ENCODE measurements at places on chromosomes 11 and 22.

DNA sequence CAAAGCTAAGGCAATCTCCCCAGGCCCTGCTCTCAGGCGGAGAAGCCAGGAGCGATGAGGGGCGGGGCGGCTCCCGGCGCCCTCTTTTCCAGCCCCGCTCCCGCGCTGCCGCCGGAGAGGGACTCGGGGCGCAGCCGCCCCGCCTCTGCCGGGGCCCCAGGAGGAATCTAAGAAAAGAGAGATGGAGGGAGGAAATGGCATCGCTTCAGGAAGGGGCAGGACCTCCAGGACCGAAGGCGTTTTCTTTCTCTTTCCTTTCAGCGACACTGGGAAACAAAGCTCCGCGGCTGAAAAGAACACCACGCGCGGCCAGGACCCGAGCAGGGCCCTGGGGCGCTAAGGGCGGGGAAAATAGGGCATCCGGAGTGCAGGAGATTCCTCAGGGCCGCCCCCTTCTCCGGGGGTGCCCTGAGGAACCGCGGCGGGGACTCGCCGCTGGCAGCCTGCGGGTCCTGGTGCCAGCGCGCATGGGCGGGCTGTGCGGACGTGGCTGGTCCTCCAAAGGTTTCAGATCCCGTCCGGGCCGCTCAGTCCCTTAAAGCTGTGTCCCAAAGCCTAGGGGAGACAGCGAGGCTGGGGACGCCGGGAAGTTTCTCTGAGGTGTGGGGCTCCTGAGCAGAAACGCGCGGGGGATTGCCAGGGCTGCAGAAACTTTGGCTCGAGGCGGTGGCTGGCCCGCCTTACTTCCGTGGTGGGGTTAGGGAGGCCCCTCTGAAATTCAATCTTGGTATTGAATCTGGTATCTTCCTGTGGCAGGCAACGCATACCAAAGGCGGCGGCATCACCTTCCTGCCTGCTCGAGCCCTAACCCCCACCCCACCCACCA, 2.8 kb upstream of the BSX start:
- DNase-seq = no peak

DNA sequence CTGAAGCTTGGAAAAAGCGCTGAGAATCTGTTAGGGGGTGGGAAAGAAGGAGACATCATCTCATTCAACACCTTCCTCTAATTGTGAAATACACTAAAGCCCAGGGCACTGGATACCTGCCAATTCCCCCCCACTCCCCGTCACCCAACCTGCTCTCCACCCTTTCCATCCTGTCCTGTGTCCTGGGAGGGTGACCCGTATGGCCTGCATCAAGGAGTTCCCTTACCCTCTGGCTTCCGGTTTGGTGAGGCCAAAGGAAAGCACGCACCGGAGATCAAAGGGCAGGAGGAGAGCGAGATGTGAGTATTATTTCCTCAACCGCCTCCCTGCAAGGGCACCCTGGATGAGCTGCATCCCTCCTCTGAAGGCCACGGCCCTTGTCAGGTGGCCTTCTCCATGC, 65.0 kb upstream of the PTPRJ start:
- no peak for DNase-seq

- DNase-seq = peak; percentile 35
These were observed 37.1 kb upstream of the AKIP1 start for GRCh38 chr11:8873741-8874405.

- DNase-seq = no peak
These were observed 447.3 kb downstream of the NTM start for GRCh38 chr11:131817687-131818188.

DNA sequence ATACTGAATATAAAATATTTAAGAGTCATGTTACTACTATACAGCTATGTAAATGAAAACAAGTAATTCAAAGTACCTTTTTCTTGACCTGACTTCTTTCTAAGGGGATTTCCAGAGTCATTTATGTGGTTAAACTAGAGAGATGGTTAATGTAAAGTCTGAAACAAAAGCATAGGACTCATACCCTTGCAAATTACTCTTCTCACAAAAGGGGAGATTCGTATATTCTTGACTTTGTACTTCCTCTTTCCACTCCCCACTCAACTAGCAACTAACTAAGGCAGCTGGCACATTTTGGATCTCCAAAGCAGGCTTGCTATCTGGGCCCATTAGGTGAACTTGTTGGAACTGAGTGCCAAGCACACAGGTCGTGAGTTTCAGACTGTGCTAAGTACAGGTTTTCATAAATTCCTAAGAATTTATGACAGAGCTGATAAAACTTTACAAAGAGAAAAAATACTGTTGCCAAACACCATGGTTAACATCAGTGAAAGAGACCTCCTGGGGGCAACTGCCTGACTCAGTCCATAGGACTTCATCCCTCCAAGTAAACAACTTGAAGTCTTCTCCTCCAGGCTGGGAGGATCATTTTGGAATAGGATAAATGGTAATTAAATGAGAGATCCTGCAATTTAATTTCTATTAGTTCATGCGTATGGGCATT, 77.0 kb upstream of the DDI1 start:
- no peak for DNase-seq

DNA sequence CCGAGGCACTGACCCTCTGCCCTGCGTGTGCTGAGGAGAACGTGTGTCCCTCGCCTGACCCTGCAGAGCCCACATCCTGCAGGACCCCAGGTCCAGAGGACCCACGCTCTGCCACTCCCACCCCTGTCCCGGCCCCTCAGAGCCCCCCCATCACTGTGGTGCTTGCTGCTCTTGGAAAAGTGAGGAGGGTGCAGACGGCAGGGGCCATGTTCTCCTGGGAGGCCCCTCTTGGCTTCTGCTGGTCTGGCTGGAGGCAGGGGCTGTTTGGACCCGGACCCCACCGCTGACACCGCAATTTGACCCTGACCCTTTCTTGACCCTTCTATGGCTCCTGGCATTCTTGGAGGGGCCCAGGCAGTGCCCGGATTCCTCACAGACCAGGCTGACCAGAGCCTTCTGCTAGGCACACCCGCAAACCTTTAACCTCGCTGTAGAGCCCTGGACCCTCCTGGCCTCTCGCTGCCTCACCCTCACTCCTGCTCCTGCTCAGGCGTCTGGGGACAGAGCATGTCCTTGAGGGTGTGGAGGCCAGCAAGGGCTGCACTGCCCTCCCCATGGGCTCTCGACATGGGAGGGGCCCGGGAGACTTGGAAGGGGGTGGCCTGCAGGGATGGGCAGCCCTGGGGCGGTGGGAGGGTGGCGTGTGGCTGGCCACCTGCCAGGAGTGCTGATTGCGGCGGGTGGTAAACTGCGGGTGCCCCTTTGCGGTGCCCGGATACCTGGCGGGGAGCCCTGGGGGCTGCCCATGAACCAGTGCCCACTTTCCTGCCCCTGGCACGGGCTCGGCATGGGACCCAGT, 37.0 kb upstream of the MUC5AC start:
- no peak for DNase-seq

DNA sequence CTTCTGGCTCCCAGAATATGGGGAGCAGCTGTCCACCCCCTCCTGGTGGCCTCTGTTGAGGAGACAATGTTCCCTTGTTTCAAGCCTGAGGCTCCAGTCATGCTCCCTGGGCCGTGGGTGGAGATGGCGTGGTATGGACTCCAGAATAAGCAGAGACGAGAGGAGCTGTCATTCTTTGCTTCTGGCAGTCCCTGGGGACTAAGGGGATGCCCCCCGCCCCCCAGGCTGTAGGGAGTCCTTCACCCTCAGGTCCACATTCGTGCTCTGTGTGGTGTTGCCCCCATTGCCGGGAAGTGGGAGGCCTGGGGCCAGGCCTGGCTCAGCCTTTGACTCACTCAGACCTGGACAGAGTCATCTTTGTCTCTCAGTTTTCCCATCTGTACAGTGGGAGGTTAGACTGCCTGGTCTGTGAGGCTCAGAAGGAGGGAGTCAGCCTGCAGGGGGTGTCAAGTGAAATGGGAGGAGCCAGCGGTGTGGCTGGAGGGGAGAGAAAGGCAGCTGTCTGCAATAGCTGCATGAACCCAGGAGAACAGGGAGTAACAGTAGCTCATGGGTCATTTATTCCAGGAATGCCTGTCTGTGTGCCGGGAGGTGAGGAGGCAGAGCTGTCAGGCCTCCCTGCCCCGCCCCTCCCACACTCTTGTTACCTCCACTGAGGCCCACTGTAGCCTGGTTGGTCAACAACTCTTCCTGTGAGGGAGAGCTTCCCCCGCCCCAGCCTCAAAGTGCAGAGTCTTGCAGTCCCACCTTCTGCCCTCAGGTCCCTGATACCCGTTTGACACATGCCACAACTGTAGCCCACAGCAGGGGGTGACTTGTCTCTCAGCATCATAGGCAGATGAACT, 6.3 kb downstream of the ARHGEF17 start:
- DNase-seq = peak; percentile 58

- DNase-seq = no peak
These were observed 93.8 kb upstream of the ALX4 start for GRCh38 chr11:44403587-44404273.

DNA sequence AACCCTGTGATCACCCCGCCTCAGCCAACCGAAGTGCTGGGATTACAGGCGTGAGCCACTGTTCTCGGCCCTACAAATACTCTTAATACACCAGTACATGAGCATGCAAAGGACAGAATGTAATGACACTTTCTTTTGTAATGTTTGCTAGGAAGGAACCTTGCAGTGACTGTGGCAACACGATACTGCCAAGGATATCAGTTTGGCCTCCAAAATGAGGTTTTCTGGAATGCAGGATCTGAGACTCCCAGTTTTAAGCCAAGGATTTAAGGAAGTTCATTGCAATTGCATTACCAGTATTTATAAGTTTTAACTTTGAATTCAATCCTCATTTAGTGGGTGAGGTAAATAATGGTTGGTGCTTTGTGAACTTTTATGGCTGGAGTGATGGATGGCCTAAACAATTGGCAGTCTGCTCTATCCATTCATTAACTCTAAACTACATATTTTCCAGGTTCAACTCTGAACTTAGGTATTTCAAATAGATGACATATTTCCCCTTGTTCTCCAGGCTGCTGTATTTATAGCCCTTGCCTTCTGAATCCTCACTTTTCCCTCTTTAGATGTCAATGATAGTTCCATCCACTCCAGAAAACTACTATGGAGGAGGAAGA, 330.3 kb downstream of the C11orf87 start:
- no peak for DNase-seq

DNA sequence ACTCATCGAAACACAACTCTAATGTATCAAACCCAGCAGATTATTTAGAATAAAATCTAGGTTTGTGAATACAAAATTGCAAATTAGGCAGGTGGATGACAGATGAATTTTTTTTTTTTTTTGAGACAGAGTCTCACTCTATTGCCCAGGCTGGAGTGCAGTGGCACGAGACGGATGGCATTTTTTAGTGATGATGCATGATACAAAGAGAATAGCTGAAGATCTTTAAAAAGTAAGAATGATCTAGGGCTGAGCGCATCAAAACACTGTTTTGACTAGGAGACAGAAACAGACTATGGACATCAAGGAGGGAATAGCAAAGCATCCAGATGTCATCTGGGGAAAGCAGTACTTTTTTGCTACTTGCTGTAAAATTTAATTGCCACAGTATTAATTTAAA, 63.8 kb downstream of the IMMP1L start:
- no peak for DNase-seq

GRCh38 chr22:26114826-26115225, 54.4 kb upstream of the SEZ6L start:
- DNase-seq = no peak

GRCh38 chr11:24324211-24324610, 172.6 kb upstream of the LUZP2 start:
- DNase-seq = no peak

DNA sequence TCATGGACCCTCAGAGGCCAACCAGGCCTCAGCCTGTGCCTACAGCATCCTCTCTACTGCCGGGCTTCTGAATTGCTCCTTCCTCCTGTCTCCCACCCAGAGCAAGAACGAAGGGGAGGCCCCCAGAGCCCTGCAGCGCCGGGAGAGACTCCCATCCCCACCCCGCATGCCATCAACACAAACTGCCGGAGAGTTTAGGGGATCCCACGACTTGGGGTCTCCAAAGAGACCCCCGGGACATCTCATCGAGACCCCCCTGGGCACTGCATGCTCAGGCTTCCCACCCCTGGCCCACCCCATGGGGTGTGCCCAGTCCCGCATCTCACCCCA, 8.3 kb upstream of the CD81 start:
- no peak for DNase-seq

DNA sequence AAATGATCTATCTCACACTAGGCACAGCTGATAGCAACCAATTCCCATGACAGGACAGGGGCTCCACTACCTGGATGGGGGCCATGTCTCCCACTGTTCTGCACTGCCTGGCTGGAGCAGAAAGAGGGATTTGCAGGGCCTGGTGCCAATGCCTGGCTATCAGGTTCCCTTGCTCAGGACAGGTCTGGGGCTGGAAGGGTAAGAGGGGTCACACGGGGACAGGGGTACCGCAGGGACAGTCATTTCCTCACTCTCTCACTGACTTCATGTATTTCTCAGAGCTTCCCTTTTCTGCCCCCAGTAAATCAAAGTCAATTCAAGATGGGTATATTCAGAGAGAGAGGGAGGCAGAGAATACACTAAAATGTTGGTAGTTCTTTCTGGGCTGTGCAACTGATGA, 119.1 kb upstream of the CSNK2A3 start:
- DNase-seq = peak; percentile 5

- peak; percentile 63 for DNase-seq
These were observed 1.0 kb upstream of the ZNF143 start for GRCh38 chr11:9459667-9460321.

DNA sequence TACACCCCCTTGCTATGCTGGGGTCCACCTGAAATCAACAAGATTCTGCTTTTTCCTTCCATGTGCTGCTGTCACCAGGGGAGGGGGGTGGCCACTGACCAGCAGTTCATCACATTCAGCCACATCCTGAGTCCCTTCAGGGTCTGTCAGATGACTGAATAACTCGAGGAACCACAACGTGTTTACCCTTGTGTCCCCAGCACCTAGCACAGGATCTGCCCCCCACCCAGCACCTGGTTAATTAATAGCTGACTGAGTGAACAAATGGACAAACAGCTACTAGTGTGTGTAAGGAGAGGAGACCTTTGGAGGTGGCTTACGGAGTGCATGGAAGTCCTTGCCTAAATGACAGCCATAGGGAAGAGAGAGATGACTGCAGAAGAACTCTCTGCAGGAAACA, 119.5 kb upstream of the NCAM1 start:
- no peak for DNase-seq

DNA sequence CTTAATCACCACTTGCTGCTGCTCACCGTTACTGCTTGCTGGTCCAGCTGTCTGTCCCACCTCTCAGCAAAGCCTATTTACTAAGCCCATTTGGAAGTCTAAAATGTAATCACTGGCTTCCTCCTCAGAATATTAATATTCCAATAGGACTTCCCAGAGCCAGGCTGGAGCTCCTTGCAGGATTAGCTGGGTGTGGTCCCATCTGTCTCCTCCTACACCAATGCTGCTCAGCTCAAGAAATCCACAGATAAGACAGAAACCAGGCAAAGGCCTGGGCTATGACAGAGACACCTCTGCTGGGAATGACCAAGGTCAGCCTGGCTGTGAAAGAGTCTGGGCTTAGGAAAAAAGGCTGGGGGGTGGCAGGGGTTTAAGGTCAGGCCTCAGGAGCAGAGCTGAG, 317.8 kb downstream of the BUD13 start:
- no peak for DNase-seq

All from suppressor macrophage (primary cell).